Right ventricle myocardium superior (tissue), 1 donor: ENCODE measurements at places on chromosomes 4 and X. TPM values are rescaled to one million over a fixed set of nuclear protein-coding genes. Genes with fewer than 3 reads are reported as not detected.

DNA sequence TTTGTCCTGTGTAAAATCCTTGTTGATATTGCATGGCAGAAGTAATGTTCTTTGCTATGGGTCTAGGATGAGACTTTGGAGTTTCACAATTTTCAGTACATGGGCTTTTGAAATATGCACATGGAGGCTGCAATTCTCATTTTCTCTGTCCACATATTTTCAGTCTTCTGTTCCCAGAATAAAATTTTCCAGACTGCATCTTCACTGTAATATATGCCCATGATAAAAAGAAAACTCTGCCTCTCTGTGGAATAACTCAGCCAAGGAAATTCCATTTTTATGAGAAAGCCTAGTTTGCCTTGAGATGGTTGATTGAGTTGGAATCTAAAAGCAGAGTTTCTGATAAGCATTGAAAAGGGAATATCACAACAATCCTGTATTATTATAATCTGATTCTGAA, 601.4 kb upstream of the AADAT start:
- DNase-seq, result no peak

The BCOR gene
- 14.0 TPM for total RNA-seq

The TDO2 gene
- not detected for total RNA-seq

DNA sequence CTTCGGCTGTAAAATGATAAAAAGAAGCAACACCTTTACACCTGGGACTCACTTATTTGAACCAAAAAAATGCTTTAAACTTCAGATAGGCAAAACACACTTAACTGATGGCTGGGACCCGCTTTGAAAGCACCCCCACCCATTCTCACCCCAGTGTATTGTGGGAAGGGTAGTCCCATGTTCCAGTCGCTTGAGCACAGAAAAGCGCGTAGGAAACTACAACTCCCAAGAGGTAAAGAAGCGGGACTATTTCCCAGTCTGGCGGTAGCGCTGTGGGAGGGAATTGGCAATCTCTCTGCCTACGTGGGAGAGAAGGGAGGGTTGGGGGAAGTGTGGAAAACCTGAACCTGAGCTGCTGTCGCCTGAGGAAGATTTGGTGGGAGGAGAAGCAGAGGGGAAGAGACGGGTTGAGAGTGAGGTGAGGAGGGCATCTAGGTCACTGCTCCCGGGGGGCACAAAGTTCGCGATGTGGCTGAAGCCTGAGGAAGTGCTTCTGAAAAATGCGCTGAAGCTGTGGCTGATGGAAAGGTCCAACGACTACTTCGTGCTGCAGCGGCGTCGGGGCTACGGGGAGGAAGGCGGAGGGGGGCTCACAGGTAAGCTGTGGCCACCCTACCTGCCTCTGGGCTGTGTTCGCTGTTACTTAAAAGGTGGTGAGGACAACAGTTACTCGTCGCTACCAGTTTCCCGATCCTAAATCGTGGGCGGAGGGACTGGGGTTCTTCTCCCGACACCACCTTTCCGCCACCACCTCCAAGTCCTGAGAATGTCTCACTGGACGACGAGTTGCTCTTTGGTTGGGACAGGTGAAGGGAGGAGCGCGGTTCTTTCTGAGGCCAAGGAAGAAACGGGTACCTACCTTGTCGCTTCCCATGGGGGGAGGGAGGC, at the start of gene TBC1D8B:
Gene TBC1D8B, plus strand, starts transcription at position 286 of the 888 bp plus-strand sequence. Its CDS starts 181 bp downstream, at position 467.
- DNase-seq, result peak; percentile 70

- DNase-seq, result no peak
Observed at GRCh38 chrX:10039821-10040793, 72.9 kb downstream of the CLDN34 start.
